ENCODE measurements at places on chromosomes 1 and 21.

DNA sequence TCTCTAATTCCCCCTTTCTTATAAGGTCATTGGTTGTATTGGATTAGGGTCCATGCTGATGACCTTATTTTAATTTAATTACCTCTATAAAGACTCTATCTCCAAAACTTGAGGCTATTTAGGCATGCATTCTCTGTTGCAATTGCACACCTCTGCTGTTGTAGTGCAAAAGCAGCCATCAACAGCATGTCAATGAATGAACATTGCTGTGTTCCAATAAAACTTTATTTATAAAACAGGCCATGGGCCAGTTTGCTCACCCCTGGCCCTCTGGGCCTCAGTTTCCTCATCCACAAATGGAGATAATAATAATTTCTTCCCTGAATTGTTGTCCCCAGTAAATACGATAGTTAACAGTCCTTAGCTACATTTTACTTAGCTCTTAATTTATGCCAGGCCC, 100.4 kb upstream of the USP24 start:
- no peak for DNase-seq

DNA sequence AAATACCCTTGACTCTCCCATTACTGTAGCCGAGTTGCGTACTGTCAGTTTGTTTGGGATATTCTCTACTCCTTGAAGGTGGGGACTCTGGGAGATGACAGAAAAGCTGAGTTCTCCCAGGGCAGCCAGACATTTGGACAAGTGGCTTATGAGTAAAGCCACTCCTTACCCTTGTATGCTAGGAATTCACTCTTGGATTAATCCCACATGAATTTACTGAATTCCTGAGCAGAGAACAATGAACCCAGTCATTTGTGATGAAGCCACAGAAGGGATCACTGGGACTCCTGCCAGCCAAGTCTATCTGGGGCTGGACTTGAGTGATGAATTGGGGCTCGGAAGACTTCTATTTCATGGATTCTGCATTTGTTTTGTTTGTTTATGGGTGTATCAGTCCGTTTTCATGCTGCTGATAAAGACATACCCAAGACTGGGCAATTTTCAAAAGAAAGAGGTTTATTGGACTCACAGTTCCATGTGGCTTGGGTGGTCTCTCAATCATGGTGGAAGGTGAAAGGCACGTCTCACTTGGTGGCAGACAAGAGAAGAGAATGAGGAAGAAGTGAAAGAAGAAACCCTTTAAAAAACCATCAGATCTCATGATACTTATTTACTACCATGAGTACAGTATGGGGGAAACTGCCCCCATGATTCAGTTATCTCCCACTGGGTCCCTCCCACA, 25.1 kb downstream of the C1orf116 start:
- no peak for DNase-seq

- no peak for DNase-seq
Measured at GRCh38 chr1:17352419-17352909, 19.5 kb upstream of the PADI6 start.

DNA sequence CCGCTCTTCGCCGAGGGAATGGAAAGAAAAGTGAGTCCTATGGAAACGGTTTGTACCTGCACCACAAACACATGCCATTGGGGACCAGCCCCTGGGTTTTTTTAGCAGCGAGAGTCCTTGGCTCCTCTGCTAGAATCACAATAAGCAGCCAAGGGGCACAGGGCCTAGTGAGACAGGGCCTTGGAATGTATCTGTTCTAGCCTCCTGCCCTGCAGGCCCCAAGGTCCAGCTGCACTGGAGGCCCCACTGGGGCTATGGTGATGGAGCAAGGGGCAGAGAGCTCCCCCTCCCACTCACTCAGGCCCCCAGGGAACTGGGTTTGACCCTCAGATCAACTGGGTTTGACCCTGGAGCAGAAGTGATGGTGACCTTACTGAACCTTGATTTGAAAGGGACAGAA, 14.4 kb downstream of the SHISA4 start:
- DNase-seq = no peak

DNA sequence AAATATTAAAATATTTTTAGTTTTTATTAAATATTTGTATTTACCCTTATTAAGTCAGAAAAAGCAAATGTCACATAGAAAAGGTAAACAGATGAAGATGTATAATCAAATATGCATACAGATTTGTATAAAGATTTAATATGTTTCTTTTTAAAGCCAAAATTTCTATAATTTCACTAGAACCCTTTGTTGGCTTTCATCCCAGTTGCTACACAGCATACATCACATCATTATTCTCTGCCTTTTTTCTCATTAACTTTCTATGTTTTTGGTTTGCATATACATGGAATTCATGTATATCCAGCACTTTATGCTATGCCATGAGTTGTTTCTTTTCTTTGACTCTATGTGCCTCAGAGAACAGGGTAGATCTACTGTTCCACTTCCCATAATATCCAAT, 957.9 kb upstream of the ADGRL2 start:
- DNase-seq = no peak

DNA sequence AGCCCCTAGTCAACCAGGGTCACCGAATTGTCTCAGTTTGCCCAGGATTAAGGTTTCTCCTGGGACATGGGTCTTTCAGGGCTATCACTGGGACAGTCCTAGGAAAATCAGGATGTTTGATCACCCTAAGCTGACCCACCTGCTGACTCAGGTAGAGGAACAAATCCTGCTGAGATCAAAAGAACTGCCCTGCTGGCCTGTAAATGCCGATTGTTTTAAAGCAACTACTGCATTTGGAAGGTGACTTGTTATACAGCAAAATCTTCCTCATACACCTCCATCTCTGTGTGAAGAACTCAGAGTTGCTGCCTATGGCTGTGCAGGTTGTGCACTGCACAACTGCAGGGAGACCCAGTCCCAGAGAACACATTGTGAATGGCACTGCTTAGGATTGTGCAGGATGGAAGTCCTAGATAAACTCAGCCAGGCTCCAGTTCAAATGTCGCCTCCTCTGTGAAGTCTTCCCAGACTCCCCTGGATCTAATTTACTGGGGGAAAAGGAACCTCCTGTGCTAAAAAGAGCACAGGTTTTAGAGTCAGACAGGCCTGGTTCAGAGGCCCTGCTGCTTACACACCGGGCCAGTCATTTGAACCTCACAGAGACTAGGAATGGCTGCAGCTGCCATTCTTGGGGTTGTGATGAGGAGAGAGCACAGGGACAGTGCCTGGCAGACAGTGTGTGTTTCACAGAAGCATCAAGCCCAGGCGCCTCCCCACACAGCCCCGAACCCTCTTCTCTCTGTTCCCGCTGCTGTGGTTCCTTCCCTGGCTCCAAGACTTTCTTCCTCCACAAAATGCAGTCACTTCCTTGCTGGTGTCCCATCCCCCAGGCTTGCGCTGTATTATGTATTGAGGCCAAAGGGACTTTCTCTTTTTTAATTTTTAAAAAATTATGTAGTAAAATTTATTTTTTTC, 23.2 kb upstream of the LRP8 start:
- no peak for DNase-seq

DNA sequence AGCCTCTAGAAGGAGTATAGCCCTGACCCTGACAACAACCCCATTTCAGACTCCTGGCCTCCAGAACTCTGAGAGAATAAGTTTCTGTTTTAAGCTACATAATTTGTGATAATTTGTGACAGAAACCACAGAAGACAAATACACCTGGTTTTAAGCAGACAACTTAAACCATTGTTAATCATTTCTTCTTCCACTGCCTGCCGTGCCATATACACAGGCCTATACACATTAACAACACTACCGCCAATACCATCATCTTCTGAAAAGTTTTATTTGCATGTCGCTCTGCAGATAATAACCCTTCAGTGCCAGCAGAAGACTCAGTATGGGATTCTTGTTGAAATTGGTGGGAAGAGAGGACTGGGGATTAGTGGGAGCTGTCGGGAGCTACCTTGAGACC, 39.9 kb upstream of the KRTAP19-8 start:
- DNase-seq = no peak

GRCh38 chr21:24714646-24715200, 892.6 kb downstream of the MRPL39 start:
- DNase-seq = no peak

DNA sequence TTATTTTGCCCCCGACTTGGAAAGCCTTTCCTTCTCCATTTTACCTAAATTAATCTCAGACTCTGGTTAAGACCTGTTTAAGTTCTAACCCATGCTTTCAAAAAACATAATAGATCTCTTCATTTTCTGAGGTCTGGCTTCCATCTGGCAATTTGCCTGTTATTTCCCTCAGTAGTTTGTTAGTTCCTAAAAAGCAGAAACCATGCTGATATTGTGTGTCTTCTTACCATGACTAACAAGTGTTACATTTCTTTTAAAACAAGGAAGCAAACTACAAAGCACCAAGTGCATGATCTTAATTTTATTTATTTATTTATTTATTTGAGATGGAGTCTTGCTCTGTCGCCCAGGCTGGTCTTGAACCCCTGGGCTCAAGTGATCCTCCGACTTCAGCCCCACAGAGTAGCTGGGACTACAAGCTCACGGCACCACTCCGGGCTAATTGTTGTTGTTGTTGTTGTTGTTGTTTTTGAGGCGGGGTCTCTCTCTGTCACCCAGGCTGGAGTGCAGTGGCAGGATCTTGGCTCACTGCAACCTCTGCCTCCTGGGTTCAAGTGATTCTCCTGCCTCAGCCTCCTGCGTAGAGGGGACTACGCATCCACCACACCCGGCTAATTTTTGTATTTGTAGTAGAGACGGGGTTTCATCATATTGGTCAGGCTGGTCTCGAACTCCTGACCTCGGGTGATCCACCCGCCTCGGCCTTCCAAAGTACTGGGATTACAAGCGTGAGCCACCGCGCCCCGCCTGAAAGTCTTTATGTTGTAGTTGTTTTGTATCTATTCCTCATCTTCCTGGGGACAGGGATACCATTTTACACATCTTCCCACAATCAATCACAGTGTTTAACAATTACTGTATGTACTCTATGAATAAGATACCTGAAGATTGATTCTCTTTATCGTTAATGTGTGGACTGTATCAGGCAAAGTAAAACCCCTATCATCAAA, 1.3 kb upstream of the PATJ start:
- DNase-seq = no peak

DNA sequence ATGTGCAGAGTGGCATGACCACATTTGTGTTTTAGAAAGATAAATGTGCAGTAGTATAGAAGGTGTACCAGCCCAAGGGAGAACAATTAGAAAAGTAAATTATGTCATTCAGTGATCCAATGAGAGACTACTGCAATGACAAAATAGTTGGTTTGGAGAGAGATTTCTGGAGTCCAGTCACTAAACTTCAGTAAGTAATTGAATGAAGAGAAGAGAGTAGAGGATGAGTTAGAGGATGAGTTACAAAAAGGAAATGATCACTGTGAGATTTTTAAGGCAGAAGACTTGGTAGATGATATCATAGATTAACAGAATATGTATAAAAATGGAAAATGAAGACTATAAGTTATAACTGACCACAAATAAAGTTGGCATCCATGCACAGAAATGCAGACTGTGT, 8.4 kb downstream of the CR2 start:
- no peak for DNase-seq

GRCh38 chr1:26890467-26890796, 349 bp upstream of the GPN2 start:
- no peak for DNase-seq
